ENCODE measurements at places on chromosomes 4 and X.

DNA sequence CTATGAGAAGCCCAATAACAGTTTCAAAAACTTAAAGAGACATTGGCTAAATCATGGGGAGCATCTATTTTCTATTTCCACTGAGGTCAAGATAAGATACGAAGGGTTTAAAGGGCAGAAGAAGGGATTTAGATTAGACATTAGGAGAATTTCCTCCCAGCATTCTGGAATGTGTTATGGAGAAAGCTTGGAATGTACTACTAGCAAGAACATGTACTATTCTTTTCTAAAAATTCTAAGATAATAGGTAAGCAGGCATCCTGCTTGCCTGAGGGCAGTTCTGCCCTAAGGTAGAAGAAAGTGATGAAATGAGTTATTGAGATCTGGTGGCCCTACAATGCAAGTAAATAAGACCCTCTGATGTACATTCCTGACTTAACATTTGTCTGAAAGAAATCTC lies 279.2 kb downstream of the NR3C2 start:
- DNase-seq = peak; percentile 5

- DNase-seq = no peak
Observed at GRCh38 chr4:10299601-10300000, 157.6 kb downstream of the ZNF518B start.

- no peak for DNase-seq
Observed at GRCh38 chrX:37684426-37684825, 1.2 kb upstream of the XK start.

GRCh38 chr4:74320559-74321118 lies 12.4 kb downstream of the EPGN start:
- peak; percentile 71 for DNase-seq

DNA sequence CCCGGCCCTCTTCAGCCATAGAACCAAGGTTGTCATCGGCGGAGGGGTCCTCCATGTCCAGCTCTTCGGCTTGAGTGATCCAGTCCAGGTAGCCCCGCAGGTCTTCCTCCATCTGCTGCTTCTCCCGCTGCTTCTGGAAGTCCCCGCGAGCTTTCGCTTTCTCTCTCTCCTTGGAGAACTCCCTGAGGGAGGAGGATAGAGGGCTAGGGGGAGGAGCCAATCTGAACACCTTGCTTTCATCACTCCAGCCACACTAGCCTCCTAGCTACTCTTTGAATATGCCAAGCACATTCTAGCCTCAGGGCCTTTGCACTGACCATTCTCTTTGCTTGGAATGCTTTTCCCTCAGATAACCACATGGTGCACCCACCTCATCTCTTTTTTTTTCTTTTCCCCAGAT lies 6.2 kb downstream of the CACNA1F start:
- DNase-seq = no peak

DNA sequence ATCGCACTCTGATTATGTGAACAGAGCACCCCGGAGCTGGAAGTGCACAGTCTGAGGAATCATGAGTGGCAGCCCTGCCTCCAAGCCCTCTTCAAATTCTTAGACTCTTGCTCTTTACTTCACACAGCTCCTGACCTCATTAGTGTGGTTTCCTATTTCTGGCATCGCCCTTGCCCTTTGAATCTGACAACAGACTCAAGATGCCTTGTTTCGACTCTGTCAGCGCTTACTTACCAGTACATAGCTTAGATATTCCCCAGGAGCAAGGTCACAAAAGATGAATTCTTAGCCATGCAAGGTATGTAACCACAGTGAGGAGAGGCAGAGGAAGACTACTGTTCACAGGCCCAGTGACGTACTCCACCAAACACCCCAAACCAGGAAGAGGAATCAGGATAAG lies 167.2 kb downstream of the KDR start:
- DNase-seq = peak; percentile 3

GRCh38 chr4:39114436-39114835 lies 52.4 kb downstream of the KLHL5 start:
- peak; percentile 33 for DNase-seq

- no peak for DNase-seq
Observed at GRCh38 chrX:31931225-31931624, 859.4 kb upstream of the FTHL17 start.
